ENCODE measurements at places on chromosomes 5 and 9. TPM values are rescaled to one million over a fixed set of nuclear protein-coding genes. Genes with fewer than 3 reads are reported as not detected.

- no peak overlapping the region for H3K27ac ChIP-seq
- H3K4me1 ChIP-seq: peaks cover 19% of the 10 kb centered on the region
- peaks cover 24% of the 10 kb centered on the region for H3K36me3 ChIP-seq
These were observed 2.7 kb upstream of the TRIM52 start for GRCh38 chr5:181263633-181264032.

DNA sequence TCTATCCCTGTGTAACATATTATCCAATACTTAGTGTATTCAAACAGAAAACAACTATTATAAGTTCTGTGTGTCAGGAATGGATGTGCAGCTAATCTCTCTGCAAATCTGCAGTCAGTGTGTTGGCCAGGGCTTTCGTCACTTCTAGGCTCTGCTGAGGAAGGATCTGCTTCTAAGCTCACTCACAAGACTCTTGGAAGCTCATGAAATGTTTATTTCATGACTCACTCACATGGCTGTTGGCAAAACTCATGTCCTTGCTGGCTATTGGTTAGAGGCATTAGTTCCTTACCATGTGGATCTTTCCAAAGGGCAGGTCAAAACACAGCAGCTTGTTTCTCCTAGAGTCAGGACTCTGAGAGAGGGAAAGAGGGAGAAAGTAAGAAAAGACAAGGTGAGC lies 367.4 kb upstream of the SMARCA2 start:
- peak; percentile 70 for DNase-seq
- no peaks in the 10 kb centered on the region for H3K27me3 ChIP-seq
- no peak overlapping the region for H3K4me3 ChIP-seq
- no peaks in the 10 kb centered on the region for H3K4me1 ChIP-seq
- no peaks in the 10 kb centered on the region for H3K36me3 ChIP-seq
- no peak overlapping the region for H3K27ac ChIP-seq

- H3K4me1 ChIP-seq: no peaks in the 10 kb centered on the region
- no peaks in the 10 kb centered on the region for H3K27me3 ChIP-seq
- H3K4me3 ChIP-seq: no peak overlapping the region
- no peak overlapping the region for H3K27ac ChIP-seq
- H3K36me3 ChIP-seq: no peaks in the 10 kb centered on the region
These were observed 12.8 kb upstream of the JADE2 start for GRCh38 chr5:134512661-134512999.

DNA sequence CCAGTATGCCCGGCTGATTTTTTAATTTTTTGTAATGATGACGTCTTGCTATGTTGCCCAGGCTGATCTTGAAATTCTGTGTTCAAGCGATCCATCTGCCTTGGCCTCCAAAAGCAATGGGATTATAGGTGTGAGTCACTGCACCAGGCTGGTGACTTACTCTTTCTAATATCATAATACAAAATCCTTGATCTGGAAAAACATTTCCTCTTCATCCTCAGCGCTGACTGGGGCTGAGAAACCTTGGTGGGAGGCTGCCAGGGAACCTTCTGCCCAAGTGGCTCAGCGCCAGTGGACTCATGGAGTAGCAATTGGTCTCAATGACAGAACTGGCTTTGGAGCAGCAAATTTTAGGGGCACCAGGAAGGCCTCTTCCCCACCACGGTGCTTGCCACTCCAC lies 17.5 kb upstream of the SEMA4D start:
- H3K4me3 ChIP-seq: no peak overlapping the region
- no peaks in the 10 kb centered on the region for H3K27me3 ChIP-seq
- no peaks in the 10 kb centered on the region for H3K36me3 ChIP-seq
- peaks cover 7% of the 10 kb centered on the region for H3K4me1 ChIP-seq
- no peak for DNase-seq

GPRIN1 gene
- total RNA-seq: 0.49 TPM
